T-helper 1 cell (primary cell): ENCODE measurements at places on chromosomes 1 and 21.

DNA sequence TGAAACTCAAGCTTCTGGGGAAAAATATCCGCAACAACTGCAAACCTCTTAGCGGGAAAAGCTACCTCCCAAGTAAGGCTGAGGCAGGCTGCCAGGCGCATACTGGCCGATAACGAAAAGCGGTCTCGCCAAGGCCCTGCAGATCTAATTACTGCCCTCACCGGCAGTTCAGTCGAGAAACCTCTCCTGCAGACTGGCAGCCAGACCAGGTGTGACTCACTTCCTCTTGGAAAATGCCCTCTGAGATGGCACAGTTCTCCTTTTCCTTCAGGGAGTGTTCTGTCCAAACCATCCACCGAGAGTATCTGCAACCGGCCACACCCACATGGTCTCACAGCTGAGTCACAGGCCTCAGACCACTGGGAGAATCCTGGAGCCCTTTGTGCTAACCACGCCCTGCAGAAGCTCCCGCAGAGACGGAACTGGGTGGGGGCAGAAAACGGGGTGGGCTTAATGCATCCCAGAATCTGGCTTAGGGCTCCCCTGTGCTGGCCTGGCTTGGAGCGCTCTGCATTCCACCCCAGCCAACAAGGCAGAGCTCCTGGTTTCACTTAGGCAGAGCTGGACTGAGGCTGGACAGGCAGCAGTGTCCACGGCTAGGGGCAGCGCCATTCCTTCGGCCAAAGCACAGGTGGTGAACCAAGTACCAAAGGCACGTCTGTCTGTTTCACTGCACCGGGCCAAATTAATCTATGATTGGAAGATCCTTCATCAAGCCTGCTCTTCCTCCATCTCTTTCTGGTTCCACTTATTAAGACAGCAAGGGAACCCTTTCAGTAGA lies 1.2 kb downstream of the S100A10 start:
- DNase-seq: peak; percentile 7

DNA sequence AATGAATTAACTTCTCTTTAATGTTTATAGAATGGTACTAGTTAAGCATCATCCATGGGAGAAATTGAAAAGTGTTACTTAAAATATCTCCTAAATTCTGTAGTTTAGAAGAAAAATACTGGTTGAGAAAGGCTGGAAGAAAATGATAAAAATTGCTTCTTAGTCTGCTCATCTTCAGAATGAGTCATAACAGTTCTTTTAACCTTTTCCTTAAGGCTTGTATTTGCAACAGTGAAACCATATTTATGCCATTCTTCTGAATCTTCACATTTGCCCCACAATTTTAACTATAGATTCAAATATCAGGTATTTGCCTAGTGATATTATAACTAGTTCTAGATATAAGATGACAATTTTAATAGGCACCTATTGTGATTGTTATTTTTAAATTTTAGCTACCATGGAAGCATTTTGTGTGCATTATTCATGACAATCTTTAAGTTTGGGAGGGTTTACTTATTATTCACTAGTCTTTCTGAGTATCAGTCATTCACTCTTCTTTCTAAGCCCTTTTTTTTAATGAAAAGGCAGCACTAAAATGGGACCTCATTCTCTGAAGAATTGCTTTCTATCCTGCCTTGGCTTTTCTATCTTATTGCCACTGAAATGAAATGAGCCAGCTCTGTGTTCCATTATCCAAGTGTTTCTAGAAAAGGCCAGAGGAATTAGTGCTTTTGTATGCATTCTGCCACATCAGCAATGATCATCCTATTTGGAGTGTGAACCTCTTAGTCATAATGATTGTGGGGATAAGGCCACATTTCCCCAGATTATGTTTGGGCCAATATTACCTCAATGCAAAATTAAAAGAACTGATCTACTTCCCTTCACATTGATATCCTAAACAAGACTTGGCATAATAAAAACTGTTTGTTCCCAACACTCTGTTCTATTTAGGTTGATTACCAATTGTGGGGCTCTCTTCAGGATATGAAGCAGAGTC lies 58.4 kb downstream of the SAMSN1 start:
- no peak for DNase-seq

GRCh38 chr1:101440485-101440884 lies 203.7 kb downstream of the S1PR1 start:
- no peak for DNase-seq

- no peak for DNase-seq
Observed at GRCh38 chr1:53107090-53107489, 35.3 kb downstream of the SLC1A7 start.

DNA sequence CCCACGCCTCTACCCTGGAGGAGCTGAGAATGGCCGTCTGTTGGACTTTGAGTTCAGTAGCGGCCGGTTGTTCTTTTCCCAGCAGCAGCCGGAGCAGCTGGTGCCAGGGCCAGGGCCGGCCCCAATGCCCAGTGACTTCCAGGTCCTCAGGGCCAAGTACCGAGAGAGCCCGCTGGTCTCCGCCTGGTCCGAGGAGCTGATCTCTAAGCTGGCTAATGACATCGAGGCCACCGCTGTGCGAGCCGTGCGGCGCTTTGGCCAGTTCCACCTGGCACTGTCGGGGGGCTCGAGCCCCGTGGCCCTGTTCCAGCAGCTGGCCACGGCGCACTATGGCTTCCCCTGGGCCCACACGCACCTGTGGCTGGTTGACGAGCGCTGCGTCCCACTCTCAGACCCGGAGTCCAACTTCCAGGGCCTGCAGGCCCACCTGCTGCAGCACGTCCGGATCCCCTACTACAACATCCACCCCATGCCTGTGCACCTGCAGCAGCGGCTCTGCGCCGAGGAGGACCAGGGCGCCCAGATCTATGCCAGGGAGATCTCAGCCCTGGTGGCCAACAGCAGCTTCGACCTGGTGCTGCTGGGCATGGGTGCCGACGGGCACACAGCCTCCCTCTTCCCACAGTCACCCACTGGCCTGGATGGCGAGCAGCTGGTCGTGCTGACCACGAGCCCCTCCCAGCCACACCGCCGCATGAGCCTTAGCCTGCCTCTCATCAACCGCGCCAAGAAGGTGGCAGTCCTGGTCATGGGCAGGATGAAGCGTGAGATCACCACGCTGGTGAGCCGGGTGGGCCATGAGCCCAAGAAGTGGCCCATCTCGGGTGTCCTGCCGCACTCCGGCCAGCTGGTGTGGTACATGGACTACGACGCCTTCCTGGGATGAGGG lies 28.5 kb upstream of the SPSB1 start:
- DNase-seq: no peak

- no peak for DNase-seq
Observed at GRCh38 chr1:90325168-90325567, 330.3 kb downstream of the ZNF326 start.

DNA sequence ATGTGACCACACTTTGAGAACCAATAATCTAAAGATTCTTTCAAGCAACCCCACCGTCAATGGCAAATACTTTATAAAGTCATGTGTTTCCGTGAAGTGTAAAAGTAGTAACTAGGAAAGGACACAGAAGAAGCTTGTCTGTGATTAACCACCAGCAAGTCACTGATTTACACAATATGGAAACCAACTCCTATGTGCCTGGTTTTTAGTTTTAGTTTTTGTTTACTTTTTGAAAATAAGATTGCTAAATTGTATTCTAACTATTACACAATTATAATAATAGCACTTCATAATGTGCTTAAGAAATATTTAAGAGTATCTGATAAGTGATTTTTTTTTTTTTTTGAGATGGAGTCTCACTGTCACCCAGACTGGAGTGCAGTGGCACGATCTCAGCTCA lies 13.0 kb downstream of the FMO2 start:
- no peak for DNase-seq
